SHP77 (cell line): ENCODE measurements at places on chromosomes 3 and 15.

GRCh38 chr3:12273045-12273695, 15.7 kb upstream of the PPARG start:
- no peak for DNase-seq

- DNase-seq: no peak
Observed at GRCh38 chr3:49606427-49606826, 52.1 kb downstream of the BSN start.

DNA sequence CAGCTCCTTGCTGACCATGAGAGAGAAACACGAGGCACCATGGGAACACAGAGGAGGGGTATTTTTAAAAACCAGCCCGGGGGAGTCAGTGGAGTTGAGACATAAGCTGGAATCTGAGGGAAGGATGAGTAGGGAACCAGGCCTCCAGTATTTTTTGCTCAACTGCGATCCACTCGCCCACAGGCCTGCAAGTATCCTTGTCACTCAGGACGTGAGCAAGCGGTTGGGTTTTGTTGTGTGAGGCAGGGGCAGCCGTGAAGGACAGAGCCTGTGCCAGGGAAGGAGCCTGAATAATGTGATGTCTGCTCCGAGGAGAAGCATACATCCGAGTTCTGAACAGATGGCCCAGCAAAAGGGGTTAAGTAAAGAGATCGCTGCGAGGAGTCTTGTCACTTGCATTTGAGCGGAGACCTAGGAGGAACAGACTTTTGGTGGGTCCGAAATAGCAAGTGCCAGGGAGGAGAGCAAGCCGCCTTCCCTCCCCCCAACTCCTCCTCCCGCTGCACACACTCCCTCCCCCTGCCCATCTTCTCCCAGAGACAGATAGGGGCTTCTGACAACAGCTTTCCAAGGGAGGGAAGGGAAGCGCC, 20.4 kb upstream of the NTRK3 start:
- no peak for DNase-seq

DNA sequence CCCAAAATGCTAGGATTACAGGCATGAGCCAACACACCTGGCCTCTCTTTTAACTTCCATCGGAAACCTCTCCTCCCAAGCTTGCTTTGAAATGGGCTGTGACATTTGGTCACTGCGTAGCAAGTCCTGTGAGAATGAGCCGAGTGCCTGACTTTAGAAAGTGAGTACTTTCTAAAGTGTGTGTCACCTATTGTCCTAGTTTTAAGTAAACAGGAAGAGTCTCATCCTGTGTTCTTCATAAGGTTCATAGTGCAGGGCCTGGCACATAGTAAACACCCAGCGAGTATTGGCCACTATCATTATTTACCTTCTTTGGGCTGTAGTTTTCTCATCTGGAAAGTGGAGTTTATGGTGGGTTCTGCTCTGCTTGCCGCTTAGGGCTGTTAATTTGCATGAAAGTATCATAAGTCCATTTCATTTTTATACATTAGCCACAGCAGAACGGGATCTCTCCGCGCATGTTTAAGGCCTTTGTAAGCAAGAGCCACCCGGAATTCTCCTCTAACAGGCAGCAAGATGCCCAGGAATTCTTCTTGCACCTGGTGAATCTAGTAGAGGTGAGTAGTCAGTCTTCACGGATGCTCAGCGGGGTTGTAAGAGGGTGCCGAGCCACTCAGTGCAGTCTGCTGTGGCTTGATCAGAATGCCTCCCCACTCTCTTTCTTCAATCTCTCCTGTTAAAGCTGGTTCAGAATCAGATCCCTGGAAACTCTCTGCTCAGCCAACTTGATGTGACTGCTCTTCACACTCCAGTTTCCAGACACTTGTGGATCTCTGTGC, 87.2 kb downstream of the USP13 start:
- DNase-seq: no peak

GRCh38 chr15:57796146-57796545, 89.6 kb downstream of the POLR2M start:
- DNase-seq: no peak

- DNase-seq: no peak
Observed at GRCh38 chr3:15787941-15788340, 9.8 kb downstream of the ANKRD28 start.

DNA sequence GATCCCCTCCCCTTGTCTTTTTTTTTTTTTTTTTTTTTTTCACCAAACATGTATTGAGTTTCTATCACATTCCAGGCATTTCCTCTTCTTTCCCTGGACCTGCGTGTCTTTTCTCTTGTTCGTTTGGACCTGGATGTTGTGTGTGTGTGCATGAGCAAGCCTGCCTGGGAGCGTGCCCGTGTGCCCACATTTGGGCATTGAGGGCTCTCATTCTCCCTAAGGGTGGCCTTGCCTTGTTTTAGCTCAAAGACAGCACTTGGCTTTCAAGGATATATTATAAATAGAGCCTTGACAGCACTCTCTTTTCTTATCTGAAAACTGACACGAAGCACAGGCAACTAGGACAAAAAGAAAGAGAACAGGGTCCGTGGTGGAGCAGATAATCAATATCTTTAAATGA, 39.0 kb upstream of the SLC25A26 start:
- no peak for DNase-seq

- DNase-seq: no peak
Observed at GRCh38 chr15:88979674-88980073, 66.5 kb upstream of the MFGE8 start.

GRCh38 chr3:54827776-54828175, 100.1 kb downstream of the LRTM1 start:
- DNase-seq: no peak

DNA sequence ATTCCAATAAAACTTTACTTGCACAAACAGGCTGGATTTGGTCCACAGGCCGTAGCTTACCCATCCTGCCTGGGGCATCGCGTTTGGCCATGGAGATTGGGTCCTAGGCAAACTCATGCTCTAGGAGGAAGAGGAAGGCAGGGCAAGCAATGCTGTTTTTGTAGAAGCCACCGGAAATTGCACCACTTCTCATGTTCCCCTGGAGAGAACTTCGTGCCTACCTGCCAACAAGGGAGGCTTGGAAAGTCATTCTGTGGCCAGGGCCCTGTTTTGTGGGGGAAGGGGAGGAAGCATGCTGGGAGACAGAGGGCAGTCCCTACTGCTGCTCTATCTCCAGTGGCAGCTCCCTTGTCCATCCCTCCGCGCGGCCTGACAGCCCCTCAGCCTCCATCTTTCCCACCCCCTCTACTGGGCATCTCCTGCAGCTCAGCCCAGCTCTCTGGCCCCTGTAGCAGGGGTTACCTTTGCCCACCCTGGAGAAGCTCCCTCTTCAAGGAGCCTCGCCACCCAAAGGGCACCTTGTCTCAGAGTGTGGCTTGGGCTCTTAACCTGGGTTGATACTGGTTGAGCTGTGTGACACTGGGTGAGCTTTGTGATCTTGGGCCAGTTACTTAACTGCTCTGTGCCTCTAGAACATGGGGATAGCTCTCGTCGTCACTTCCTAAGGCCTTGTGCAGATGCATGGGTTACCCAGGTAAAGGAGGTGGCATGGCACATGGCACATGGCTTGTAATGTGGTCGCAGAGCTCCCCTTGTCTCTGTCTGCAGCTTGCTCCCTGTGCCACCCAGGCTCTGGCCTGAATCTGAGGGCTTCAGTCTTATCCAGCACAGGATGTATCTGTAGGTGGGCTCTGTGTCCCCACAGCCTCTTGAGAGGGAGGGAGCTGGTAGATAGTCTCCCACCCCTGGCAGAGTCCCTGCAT, 6.1 kb downstream of the ABTB1 start:
- no peak for DNase-seq

DNA sequence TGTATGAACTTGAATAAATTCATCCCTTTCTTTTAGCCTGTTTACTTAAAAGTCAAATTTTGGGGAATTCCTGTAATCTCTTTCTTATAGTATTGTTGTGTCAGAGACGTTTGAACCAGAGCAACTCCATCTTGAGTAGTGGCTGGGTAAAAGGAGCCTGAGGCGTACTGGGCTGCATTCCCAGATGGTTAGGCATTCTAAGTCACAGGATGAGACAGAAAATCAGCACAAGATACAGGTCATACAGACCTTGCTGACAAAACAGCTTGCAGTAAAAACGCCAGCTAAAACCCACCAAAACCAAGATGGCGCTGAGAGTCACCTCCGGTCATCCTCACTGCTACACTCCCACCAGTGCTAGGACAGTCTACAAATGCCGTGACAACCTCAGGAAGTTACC, 94.5 kb downstream of the P3H2 start:
- DNase-seq: no peak

- DNase-seq: no peak
Observed at GRCh38 chr3:59481776-59482400, 432.1 kb upstream of the CFAP20DC start.

- no peak for DNase-seq
Observed at GRCh38 chr3:184632551-184633236, 71.1 kb downstream of the EPHB3 start.
